ENCODE measurements at places on chromosomes 11 and 22.
A peak's percentile ranks its signal among the peaks of the same experiment; 100 is the strongest.

DNA sequence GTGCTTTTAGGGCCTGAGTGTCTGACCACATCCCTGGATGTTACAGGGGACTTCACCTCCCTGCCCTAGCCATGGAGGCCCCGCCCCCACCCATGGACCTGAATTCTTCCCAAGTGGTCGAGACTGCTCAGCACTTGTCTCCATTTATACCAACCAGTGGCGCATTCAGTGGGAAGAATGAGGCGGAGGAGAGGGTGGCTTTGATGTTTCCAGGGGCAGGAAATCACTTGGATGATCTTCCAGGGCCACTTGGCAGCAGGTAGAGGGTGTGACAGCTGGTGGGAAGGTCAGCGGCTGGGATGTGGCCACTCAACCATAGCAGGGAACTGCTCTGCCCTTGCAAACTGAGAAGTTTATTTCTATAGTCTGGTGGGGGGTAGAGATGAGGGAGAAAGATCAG, 155.1 kb upstream of the BLID start:
- DNase-seq = no peak

GRCh38 chr11:32427616-32427934, 7.8 kb downstream of the WT1 start:
- DNase-seq = no peak

- DNase-seq = no peak
Observed at GRCh38 chr22:45071618-45072017, 61.8 kb upstream of the PHF21B start.

- no peak for DNase-seq
Observed at GRCh38 chr22:17890245-17890671, 116.0 kb upstream of the BID start.

DNA sequence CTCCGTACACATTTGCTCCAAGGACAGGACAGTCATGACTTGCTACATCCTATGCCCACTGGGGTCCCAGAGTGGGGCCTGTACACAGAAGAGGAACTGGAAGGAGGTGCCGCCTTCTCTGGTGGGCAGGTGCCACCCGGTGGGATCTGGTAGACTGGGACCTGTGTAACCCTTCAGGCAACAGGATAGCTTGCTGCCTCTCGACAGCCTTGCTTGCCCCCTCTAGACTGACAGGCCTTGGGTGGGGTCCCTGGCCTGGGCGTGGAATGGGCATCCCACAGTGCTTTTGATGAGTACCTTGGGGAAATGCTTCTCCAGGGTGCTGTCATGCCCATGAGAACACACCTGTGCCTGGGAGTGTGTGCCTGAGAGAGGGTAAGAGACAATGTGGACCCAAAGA, 15.8 kb downstream of the SHANK3 start:
- peak; percentile 33 for DNase-seq

GRCh38 chr11:86719781-86720463, 47.5 kb upstream of the ME3 start:
- no peak for DNase-seq

GRCh38 chr11:107696140-107696539, 15.7 kb downstream of the SLN start:
- DNase-seq = no peak

DNA sequence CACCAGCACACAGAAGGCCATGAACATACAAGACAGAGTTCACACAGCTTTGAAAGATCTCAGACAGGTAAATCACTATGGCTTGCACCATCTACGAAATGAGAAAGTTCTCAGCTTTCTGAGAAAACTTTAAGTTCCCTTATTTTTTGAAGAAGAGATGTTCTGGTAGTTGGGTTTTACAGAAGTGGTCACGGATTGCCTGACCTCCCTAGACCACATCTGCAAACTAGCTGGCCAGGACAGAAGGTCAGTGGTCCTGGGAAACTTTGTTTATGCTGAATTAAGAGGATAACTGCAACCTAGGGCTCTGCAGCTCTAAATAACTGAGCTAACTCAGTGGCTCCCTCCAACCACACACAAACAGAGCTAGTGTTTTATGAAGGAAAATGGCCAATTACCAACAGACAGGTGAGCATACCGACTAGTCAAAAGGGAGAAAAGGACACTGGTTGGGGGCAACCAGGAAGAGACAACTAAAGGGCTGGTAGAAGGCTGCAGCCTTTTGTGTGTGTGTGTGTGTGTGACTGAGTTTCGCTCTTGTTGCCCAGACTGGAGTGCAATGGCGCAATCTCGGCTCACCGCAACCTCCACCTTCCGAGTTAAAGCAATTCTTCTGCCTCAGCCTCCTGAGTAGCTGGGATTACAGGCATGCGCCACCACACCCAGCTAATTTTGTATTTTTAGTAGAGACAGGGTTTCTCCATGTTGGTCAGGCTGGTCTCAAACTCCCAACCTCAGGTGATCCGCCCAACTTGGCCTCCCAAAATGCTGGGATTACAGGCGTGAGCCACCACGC, 8.5 kb upstream of the SCN2B start:
- no peak for DNase-seq

DNA sequence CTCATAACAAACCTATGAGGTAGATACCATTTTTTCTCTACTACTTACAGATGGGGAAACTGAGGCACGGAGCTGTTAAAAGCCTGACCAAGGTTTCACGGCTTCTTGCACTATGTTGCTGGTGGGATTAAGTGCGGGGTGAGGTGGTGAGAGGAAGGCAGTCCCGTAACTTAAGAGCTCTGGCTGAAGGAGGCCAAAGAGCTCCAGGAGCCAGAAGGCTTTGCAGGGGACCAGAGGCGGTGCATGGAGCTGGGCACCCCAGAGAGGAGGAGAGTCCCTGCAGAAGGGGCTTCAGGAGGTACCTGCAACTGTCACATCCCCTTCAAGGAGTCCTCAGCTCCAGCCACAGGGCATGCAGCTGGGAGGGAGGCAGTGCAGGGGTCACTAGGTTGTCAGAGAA, 4.1 kb downstream of the CHRM4 start:
- DNase-seq = no peak

- DNase-seq = no peak
Observed at GRCh38 chr11:665704-666281, 28.7 kb downstream of the DRD4 start.

DNA sequence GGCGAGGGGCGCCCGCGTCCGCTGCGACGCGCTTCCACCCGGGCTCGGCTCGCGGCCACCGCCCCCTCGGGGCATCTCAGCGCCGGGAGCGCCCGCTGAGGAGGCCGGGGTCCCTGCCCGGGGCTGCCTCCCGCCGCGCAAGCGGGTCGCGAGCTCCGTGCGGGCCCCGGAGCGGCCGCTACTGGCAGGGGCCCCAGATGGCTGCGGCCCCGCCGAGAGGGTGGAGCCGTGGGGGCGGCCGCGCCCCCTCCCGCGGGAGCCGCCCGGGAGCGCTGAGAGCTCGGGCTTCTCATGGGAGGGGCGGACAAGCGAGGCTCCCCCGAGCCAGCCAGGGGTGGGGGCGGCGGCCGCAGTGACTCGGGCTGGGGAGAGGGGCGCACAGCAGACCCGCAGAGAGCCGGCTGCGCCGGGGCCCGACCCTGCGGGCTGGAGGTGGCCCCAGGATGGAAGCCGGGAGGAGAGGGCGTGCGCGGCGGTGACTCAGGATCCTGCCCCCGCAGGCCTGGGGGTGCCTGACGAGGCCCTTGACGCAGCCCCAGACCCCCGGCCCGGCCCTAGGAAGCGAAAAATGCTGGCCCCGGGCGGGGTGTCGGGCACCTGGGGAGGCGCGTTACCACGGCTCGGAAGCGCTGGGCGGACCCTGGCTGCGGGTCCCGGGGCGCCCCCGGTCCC, 603 bp upstream of the ZFTA start:
- peak; percentile 58 for DNase-seq

GRCh38 chr11:28448186-28448585, 340.0 kb downstream of the METTL15 start:
- DNase-seq = no peak

- no peak for DNase-seq
Observed at GRCh38 chr11:77401486-77402217, 72.2 kb downstream of the PAK1 start.

DNA sequence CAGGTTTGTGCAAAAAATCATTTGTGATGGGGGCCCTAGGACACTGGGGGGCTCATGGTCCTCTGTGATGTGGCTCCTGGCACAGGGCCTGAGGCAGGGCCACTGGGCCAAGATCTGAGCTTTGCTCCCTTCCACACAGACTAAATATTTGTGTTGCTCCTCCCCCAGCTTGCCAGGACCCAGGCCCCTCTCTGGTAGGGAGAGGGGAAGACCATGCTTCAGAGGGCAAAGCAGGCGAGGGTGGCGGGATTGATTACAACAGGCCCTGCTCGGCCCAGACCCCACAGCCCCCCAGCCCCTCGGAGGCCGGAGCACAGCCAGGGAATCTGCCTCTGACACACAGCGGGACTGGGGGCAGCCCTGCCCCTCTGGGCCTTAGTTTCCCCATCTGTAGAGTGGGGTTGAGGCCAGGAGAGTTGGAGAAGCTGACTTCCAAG, 29.0 kb downstream of the WNT11 start:
- no peak for DNase-seq

DNA sequence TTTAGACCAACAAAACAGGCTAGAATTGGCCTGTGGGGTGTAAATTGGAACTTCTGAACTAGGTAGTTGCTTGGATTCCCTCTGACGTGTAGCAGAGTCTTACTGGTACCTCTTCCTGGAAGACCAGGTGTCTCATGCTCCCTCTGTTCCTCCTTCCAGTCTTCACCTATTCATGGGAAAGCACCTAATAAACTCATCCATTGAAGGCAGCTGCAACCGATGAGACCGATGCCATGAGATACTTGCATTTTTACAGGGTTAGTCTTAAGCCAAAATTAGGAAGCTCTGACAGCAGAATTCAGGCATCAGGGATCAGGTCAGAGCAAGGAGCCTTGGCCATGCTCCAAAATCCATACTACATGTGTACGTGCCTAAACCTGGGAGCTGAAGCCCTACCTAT, 13.2 kb upstream of the HEPHL1 start:
- no peak for DNase-seq

DNA sequence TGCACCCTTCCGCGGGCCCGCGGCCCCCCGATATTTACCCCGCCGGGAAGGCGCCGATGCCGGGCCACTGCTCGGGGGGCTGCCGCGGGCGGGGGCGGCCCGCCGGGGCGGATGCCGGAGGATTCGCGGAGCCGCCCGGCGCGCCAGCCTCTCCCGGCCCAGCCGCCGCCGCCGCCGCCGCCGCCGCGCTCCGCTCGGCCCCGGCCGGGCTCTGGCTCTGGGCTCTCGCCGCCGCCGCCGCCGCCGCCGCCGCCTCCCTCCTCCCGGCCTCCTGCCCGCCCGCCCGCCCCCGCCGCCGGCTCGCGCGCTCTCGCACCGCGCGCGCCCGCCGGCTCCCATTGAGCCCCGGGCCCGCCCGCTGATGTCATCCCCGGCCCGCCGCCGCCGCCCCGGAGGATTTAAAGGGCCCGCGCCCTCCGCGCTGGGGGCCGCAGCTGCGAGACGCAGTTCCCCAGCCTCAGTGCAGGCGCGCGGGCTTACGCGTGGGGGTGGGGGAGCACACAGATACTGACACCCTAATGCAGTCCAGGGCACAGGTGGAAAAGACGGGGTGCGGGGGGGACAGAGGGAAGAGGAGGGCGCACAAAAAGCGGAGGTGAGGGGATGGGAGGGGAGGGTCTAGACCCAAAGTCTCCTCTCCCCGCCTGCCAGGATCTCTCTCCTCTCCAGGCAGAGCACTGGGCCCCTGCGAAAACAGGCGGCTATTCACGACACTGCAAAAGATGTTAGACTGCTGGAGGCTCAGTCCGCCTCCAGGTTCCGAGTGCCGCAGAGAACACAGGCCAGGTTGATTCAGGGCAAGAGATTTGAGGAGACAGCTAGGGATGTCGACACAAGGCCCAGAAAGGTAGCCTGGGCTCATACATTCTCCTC, at the start of gene CSNK1E:
Gene CSNK1E, minus strand, starts transcription at position 312 of the 873 bp plus-strand sequence. CDS start 3,276 bp downstream, outside the sequence.
- DNase-seq = peak; percentile 76

GRCh38 chr11:46345131-46345597, 2.1 kb upstream of the DGKZ start:
- no peak for DNase-seq

GRCh38 chr22:25221790-25222189, 2.4 kb downstream of the CRYBB2 start:
- DNase-seq = no peak

- DNase-seq = no peak
Observed at GRCh38 chr22:23780146-23780748, 6.5 kb upstream of the SMARCB1 start.

- DNase-seq = no peak
Observed at GRCh38 chr11:31326470-31327148, 42.9 kb downstream of the DCDC1 start.

GRCh38 chr22:26364066-26365015, 64.7 kb upstream of the ASPHD2 start:
- DNase-seq = peak; percentile 58

DNA sequence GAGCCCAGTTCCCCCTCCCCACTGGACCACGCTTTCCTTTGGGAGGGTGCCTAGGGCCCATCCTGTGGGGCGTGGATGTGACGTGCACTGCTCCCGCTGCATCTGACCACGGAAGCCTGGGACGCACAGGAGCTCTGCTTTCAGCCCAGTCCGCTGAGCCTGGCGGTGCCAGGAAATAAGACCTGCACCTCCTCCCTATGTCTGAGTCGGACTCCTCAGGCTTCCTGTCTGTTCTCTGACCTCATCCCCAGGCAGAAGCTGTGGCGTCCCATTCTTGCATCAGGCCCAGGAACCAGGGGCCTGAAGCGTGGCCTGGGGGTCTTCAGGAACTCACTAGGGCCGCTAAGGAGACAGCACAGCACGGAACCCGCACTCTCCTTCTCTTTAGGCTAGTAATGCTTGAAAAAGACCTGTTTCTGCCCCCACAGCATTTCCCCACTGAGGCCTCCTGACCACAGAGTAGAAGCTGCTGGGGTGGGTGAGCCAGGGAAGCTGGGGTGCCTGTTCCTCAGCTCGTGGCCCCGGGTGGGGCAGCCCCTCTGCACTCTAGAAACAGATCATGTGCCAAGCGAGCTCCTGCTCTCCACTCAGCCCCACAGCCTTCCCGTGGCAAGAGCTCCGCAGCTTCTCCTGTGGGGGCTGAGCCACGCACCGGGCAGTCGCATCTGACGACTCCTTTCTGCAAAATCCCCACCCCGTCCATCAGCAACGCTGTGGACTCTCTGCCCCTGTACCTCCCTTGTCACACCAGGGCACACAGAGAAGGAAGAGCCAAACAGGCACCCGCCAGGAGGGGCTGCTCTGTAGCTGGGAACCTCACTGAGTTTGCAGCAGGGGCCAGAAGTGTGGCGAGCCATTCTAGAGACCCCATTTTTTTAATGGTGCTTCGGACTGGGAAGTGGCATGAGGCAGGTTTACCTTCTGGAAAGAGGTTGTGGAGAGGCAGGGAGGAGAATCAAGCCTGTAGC, 22.6 kb downstream of the MOV10L1 start:
- DNase-seq = no peak

DNA sequence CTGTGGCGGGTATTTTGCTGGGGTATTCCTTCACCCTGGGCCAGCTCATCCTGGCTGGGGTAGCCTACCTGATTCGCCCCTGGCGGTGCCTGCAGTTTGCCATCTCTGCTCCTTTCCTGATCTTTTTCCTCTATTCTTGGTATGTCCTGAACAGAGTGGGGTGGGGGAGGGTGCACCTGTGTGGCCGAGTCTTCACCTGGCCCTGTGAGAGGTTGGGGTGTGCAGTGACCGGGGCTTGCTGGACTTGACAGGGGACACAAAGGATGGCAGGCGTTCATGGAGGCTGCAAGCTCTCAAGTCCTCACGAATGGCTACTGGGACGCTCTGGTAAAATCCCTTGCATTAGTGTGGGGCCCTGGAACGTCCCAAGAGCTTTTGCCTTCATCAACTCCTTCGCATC, 39.3 kb downstream of the CAPN1 start:
- no peak for DNase-seq

All from left lobe of liver (tissue), 2 donors.